ENCODE measurements at places on chromosomes 12 and 14.
A peak's percentile ranks its signal among the peaks of the same experiment; 100 is the strongest.

- DNase-seq = no peak
Measured at GRCh38 chr12:91952916-91953315, 192.7 kb downstream of the BTG1 start.

- no peak for DNase-seq
Measured at GRCh38 chr12:17661250-17661649, 428.7 kb downstream of the RERGL start.

DNA sequence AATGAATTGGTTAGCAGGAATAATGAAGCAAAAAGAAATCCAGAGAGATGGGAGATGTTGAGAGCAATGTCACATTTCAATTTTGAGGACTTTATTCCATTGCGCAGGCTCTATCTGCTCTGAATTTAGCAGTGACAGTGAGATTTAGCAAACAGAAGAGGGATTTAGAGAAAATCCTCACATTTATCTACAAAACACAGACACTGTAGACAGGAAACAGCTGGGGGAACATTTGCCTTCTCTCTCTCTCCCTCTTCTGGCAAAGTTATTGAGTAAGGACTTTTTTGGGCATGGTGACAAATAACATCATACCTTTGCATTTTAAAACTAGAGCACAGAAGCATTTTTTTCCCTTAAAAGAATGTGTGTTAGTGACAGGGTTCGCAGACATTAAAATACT, at the start of gene IGF1:
IGF1 (minus strand) TSS at position 158 of the 400 bp plus-strand sequence. CDS start 182 bp downstream, outside the sequence.
- DNase-seq = no peak

- DNase-seq = no peak
Measured at GRCh38 chr14:93033983-93034670, 81.6 kb downstream of the ITPK1 start.

- DNase-seq = no peak
Measured at GRCh38 chr12:24608637-24609285, 340.1 kb downstream of the BCAT1 start.

GRCh38 chr14:99174081-99174769, 97.8 kb downstream of the BCL11B start:
- DNase-seq = no peak

- no peak for DNase-seq
Measured at GRCh38 chr14:50023671-50024490, 92.5 kb downstream of the VCPKMT start.

DNA sequence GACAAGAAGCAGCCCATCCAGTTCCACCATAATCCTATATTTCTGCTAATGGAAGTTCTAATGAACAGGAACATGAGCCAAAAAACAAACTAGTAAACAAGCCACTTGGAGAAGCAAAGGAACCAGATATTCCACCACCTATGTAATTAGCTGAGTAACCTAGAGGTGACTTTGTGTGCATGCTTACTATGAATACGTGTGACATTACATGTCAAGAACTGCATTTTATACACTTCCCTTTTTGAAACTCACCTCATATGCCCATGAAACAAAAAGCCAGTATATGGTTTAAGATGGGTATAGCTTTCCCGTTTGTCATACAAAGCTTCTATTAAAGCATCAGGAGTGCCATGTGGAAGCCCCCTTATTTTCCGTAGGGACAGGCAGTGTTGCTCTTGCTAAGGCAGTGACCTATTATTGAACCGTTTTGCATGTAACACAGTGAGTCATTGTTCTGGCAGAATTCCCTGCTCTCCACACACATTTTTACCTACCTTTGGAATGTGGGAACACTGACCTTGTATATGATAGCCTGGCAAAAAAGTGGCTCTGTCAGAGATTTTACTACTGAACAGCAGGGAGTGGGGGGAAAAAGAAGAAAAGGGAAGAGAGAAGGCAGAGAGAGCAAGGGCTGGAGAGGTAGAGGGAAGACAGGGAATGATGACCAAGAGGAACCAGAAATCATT, 34.8 kb upstream of the FRMD6 start:
- no peak for DNase-seq

DNA sequence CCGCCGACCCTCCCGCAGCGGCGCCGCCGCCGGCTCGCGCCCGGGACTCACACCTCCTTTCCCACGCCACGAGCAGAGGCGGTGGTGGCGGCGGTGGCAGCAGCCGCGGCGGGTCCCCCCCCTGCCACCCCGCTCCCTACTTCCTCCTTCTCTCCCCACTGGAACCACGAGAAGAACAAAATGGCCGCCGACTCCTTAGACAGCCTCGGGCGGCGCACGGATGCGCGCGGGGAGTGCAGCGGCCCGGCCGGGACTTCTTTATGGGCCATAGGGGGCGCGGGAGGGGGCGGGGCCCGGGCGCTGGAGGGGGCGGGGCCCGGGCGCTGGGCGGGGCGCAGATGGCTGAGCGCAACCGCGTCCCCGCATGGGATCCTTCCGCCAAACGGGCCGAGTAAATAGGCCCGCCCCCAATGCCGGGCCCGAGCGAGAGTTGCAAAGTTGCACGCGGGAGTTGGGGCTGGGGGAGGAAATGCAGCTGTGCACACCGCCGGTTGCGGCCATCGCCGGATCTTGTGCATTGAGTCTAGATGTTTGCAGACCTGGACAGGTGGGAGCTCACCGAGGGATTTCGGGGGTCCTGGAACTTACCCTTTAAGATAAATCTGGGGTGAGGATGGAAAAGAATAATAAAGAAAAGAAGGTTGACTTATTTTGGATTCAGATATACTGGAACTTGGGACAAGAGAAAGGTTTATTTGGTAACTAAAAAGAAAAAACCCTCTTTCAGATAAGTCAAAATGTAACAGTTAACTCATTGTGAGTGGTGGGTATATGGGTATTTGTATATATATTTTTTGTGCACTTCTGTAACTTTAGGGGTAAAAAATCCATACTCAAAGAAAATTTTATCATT, at the start of gene PPP1CC:
PPP1CC (minus strand) TSS at position 174 of the 853 bp plus-strand sequence. CDS start 184 bp downstream, outside the sequence.
- peak; percentile 48 for DNase-seq

DNA sequence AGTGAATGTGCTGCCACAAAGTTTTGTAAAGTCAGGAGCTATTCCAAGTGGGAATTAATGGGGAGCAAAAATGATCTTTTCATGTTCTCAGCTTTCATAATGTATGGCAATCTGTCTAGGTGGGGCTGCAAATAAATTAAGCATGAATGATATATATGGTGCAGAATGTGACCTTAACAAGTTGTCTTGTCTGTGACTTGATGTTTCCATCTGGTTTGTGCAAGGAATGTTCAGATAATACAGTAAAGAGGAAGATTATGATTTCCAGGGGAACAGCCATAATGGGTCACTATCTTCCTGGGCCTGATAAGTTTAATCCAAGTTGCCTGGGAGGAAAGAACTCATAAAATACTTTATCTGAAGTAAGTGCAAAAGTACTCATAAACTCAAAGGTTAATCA, 1815.8 kb upstream of the FLRT2 start:
- DNase-seq = no peak

DNA sequence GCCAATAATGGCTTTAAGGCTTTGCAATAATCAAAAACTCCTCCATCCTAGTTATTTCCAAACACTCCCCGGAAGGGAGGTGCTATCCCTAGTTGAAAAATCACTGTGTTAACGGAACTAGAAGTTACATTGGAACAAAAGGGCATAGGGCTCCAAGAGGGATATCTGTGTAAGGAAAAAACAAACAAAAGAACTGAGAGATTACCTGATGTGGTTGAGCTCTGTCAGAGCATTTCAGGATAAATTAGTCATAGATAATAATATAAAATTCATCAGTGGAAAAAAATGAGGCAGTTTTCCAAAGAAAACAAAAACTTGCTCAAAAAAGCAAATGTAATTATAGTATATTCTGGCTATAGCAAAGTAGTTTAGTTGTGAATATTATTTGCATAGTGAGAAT, 27.4 kb upstream of the PAPLN start:
- DNase-seq = no peak

DNA sequence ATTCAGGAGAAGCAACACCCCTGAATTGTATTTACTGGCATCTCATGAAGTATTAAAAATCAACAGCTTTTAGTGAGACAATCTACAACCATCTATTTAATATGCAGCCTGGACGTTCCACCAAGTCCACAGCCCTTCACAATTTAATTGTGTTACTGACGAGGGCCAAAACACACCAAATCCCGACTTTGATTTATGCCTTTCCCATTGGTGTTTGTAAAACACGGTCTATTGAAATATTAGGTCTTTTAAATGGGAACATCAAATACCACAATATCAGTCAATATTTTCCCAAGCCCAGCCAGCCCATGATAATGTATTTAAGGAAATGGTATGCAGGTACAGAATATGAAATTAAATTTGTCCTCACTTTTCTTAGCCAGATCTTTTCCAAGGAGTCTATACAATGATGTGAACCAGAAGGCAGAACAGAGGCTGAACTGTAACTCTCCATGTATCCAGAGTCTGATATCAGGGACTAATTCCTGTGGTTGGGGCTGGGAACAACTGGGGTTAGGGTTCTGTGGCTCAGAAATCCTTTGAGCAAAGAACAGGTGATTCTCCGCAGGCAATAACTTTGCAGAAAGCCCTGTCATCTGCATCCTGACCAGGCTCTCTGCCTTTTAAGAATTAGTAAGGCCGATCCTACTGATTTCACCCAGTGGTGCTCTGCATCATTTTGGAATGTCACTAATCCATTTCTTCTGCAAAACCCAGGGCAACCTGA, 179.3 kb upstream of the GZMB start:
- DNase-seq = no peak

DNA sequence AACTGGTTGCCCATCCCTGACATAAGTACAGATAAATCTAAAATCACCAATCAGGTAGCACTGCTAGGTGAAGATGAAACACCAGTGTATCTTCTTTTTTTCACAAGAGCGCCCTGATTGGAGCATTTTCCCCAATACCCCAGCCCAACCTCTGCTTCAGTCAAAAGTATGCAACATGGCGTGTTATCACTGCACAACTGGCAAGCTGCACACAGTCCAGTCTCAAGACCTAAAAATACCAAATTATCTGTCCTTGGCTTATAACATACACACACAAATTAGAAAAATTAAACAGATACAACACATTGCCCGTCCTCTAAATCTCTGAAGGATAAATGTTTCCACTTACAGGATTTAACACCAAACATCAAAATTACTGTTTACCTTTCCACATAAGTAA, 20.2 kb upstream of the SELPLG start:
- no peak for DNase-seq

GRCh38 chr14:79091381-79091963, 921.3 kb downstream of the NRXN3 start:
- no peak for DNase-seq

- DNase-seq = no peak
Measured at GRCh38 chr12:71009430-71010142, 89.0 kb upstream of the PTPRR start.

- DNase-seq = no peak
Measured at GRCh38 chr14:92692822-92693226, 55.6 kb downstream of the LGMN start.

DNA sequence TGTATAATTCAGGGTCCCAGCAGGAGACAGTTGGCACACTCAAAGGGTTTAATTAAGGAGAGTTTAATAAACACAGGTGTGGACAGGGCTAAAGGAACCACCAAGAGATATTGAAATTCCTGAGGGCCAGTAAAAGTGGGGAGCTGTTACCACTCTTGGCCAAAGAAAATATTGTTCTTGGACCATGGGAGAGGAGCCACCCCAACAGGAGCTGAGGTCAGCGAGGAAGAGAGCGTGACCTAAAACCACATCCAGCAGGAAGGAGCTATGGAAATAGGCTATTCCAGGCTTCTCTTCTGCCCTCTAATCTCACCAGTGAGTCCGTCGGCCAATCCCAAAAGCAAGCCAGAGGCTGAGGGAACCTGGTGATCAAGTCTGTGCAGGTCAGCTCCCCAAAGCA, 390.8 kb downstream of the MED13L start:
- no peak for DNase-seq

DNA sequence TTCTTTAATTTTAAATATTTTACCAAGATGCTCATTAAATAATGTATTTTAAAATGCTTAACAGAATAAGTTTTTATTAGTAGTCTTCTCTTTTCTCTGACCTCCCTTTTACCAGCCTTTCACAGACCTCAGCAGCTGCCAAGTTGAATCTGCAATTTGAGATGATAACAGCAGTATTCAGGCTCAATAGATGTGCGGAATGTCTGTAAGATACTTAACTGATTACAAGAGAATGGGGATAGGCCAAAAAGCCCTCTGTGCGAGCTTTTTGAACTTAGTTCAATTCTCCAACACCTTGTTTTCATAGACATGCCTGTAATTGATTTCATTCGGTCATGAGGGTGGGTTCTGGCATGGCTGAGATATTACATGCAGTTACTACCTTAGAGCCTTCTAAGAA, 277.2 kb downstream of the TMTC2 start:
- no peak for DNase-seq

GRCh38 chr12:40587421-40587820, 104.8 kb upstream of the CNTN1 start:
- no peak for DNase-seq

DNA sequence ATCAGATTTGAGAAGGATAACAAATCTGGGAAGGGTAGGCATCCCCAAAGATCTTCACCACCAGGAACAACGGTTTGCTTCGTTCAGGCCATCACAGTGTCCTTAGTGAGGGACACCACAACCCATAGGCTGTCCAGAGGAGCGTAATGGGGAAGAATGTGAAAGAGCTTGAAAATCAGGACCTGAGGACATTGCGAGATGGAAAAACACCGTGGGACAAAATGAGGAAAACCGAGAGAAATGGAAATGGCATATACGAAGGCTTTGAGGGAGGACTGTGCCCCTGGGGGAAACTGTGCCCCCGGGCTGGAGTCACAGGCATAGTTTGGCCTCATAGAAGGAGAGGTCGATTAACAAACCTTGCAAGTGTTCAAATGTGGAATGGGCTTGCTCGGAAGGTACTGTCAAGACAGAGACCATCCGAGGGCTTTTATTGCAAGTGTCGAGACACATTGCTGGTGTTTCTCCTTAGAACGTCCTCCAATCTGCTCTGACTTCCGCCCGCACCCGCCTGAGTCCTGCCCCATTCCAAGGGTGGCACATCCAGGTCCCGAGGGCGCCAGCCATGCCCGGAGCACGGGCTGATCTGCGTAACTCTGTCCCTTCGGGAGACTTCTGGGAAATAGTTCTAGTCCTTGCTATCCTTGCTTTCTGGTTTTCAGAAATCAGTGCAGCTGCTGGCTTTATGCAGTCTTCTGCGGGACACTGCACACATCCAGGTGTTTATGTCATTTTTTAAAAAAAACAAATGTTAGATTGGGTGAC, 885 bp upstream of the PALS1 start:
- DNase-seq = no peak

- DNase-seq = no peak
Measured at GRCh38 chr12:57886542-57886941, 40.0 kb upstream of the CTDSP2 start.

DNA sequence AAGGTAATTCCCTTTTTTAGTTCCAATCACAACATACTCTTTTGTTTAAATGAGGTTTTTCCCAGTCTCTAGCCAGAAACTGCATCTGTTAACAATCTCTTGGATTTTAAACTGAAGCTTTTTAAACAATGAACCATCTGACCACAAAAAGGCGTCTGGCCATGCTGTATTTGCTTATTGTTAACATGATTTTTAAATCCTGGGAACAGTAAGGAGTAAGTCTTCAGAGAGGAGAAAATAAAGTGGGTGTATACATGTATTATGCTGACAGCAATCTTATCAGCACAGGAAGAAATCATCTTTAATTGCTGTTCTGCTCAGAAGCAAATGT, 106.2 kb downstream of the DAAM1 start:
- DNase-seq = no peak

GRCh38 chr14:88706425-88706824, 86.3 kb downstream of the EML5 start:
- DNase-seq = no peak

Data from GM12878 (cell line).